SW480 (cell line): ENCODE measurements at places on chromosomes 7 and 10.

DNA sequence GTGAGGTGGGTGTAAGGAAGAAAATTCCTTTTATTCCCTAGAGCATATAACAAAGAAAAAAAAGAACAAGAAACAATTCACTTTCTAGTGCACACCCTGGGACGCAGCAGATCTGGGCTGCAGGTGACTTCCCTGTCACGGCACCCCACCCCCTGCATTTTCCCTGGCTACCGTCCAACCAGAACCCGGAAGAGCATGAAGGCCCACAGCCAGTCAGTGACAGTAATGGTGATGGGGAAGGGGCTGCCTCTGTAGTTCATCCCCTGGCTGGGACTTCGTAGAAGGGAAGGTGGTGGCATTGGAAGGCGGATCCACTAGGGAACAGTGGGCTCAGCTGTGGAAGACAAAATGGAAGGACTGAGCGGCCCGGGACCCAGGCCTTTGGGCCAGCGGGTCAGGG, 236.7 kb downstream of the BUB3 start:
- no peak for DNase-seq

DNA sequence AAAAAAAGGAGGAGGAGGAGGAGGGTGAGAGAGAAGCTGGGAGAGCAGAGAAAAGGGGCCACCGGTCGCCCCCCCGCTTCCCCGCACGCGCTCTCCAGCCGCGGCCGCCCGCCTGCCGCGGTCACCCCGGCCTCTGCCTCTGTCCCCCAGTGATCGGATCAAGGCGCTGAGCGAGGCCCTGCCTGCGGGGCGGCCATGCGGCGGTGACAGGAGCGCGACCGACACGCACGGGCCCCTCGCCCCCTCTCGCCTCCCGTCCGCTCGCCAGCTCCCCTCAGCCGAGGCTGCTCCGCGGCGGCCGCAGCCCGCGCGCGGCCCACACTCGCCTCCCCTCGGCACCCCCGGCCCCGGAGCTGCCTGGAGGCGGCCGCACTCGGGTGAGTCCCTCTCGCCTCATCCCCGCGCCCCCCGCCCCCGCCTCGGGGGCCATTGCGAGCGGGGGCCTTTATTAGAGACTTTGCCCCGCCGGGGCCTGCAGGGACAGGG, at the start of gene GTF2I:
Gene GTF2I (plus strand): TSS at position 27 of the 486 bp plus-strand sequence. CDS start 31,411 bp downstream, outside the sequence.
- no peak for DNase-seq

DNA sequence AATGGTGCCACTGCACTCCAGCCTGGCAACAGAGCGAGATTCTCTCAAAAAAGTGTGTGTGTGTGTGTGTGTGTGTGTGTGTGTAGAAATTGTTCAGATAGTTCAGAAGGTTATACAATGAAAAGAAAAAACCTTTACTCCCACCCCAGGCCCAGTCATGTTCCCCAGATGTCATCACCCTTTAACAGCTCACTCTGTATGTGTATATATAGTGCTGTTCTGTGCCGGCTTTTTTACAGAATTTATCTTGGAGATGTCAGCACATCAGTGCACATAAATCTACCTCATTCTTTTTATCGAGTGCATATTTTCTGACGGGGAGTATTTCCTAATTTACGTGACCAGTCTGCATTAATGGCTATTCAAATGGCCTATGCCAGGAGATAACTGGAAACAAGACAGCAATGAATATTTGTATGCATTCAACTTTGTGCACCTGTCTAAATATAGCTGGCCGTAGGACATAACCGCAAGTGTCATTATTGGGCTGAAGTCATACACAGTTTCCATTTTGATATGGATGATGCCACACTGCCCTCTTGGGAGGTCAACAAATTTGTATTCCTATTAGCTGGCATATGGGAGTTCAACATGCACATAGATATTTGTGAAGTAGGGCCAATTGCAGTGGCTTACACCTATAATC, 11.7 kb downstream of the NIPSNAP2 start:
- DNase-seq = no peak

DNA sequence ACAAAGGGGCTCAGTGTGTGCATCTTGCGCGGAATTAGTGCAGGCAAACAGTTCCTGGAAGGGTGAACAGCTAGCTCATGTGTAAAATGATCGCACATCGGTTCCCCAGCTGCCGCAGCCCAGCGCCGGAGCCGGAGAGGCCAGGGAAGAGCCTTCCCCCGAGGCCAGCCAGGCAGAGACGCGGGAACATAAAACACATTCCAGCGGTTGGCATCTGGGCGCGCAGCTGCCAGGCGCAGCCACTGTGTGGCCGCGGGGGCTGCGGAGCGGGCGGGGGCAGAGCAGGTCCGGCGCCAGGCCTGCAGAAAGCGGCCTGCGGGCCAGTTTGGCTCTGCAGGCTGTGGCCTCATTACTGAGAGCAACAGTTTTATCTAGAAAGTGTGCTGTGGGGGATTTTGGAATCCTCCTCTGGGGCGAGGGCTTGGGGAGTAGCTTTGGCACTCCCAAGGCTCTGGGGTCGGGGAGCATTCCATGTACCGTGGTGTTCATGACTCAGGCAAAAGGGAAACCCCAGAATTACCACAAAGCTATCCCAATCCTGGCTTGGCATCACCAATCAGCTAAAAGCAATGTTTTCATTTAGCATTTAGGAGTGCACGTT, 74.3 kb downstream of the SAMD9 start:
- no peak for DNase-seq

DNA sequence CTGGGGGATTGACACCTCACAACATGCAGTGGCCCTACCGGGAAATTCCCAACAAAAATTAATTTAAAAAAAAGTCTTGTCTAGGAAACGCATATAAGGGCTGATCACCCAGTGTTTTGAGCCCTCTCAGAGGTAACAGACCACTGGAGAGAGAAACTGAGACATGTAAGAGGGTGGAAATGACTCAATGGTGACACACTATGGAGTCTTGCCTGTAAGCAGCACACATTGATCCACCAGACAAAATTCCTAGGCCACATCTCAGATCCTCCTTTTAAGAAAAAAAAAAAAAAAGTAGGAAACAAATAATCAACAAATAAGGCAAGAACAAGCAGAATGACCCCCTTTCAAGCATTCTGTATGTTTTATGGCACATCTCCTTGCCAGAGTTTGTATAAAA, 296.2 kb downstream of the MAGI2 start:
- no peak for DNase-seq

GRCh38 chr7:99639267-99639666, 22.5 kb downstream of the ZSCAN25 start:
- DNase-seq = no peak
